Hypothalamus (tissue), 51 donors: ENCODE measurements at places on chromosomes 7 and 10.

DNA sequence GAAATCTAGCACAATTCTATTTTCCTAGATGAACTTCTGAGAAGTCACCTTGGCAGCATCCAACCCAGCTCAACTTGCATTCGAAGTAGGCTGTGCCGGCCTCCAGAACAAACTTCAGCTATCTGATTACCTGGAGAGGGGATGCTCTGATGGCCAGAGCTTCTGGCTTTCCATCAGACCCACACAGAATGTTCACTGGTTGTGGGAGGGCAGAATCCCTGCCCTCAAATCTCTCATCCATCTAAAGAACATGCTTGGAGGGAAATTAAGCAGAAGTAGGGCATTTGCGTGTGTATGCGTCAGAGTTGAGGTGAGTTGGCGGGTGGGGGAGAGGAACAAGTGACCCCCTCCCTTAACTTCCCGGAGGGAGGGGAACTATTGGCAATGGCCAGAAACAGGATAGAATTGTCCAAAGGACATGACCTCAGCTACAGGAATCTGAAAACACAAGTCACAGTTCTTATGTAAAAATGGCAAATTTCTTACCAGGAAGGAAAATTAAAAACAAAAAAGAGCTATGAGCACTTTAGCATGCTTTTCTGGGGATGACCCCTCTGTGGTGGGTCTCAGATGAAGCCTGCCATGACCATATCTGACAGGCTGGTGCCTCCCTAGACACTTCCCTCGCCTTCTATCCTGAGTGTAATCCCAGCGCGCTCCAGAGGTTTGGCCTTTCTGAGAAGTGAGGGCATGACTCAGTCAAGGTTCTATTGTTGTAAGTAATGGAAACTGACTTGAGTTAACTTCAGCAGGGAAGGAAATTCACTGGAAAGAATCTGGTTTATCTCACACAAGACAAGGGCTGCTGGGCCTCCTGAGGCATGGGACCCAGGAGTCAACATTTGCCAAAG is 278.8 kb downstream of the RPS24 start:
- no peak for DNase-seq

DNA sequence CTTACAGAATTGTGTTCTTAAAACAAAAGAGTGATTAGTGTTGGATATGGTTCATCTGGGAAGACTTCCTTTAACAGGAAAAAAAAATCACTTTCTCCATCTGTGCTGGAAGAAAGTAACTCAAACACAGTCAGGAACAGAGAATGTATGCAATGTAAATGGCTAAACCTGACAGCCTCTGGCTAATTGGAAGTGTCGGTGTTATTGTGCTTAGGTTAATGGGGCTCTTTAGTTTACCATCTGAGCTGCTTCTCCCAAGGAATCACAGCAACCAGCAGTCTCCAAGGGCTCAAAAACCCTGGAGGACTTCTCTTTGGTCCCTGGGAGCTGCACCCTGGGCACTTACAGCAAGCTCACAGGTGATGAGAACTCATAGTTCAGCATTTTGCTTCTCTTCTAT is 724.5 kb downstream of the LRMDA start:
- DNase-seq: no peak

GRCh38 chr10:73865459-73866442 is 8.6 kb downstream of the CAMK2G start:
- no peak for DNase-seq

GRCh38 chr10:11113156-11113555 is 95.5 kb downstream of the CELF2 start:
- DNase-seq: no peak

- no peak for DNase-seq
These were observed 185.2 kb upstream of the BMPER start for GRCh38 chr7:33720139-33720538.

DNA sequence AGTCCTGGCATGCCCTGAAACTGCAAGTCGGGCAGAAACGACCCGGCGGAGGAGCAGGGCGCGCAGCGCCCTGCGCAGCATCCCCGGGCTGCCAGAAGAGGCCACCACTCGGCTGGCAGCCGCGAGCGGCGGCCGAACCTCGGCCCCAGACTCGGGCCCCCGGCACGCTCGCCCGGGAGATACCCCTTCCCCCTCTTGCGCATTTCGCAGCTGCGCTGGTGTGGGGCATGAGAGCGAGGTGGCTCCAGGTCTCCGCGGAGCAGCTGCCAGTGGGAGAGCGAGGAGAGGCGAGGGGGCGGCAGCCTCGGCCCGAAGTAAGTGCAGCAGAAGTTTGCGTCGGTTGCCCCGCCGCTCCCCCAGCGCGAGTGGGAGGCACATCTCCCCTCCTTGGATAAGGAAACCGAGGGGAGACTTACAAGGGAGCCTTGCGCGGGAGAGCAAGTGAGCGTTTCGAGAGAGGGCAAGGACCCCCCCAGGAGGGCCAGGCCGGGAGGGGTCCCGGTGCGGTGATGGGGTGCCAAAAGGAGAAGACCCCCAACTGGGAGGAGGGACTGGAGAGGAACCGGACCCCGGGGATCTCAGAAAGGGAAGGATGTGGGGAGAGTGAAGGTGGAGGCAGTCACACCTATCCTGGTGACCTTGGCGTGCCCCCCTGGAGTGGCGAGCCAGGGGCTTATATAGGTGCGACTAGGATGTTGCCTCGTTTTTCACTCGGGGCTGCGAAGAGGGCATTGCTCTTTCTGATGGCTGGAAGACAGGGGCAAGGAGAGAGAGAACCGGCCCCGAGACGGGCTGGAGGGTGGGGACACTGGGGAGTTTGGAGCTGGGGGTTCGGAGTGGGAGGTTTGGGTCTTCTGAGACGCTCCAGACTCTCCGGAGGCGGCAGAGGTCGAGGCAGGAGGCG is 256.3 kb downstream of the OTUD1 start:
- no peak for DNase-seq

DNA sequence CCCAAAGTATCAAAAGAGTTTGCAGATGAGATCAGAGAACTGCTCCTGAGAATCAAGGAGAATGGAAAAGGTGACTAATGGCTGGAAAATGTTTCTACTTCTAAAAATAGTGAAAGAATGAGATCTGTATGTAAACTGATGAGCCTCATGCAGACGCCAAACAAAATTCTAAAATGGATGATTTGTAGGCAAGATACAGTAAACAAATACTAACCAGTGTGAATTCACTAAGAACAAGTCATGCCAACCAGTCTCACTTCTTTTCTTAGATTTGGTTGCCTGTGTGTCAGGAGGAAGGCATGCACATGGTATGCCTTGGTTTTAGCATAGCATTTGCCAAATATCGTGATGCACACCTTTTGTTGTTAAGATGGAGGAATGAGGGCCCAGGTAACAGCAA is 94.9 kb upstream of the PIK3CG start:
- DNase-seq: no peak

- DNase-seq: no peak
These were observed 87.6 kb downstream of the HTR7 start for GRCh38 chr10:90769946-90770841.

DNA sequence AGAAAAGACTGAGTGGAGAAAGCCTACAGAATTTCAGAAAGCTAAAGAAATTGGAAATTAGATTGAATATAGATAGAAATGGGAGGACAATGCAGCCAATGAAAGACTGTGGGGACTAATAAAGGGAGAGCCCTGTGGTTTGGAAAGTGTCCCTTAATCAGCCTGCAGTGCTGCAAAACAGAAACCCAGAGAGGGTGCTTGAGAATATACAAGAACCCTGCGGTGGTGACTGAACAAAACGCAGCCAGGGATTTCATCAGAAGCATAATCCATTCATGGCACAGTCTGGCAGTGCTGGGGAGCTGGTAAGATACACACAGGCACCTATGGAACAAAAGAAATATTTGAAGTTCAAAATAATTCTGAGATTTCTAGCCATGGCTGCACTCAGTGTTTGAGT is 19.1 kb downstream of the CEP41 start:
- DNase-seq: peak; percentile 21

GRCh38 chr10:47042780-47043750 is 131.8 kb downstream of the PTPN20 start:
- DNase-seq: no peak

DNA sequence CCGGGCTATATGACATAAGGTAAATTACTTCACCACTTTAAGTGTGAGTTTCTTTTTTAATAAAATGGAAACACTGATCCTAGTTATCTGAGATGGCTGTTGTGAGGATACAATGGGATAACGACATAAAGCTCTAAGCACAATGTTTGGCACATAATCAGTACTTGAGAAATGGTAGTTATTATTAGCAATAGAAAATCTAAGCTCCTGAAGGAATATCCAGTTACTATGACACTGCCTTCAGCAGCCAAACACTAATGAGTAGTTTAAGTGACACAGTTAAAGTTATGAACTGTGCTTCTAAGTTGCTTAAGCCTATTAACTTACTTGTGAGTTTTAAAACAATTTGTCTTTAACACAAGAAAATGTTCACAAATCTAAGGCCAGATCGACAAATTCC is 96.8 kb downstream of the ELAPOR2 start:
- no peak for DNase-seq

DNA sequence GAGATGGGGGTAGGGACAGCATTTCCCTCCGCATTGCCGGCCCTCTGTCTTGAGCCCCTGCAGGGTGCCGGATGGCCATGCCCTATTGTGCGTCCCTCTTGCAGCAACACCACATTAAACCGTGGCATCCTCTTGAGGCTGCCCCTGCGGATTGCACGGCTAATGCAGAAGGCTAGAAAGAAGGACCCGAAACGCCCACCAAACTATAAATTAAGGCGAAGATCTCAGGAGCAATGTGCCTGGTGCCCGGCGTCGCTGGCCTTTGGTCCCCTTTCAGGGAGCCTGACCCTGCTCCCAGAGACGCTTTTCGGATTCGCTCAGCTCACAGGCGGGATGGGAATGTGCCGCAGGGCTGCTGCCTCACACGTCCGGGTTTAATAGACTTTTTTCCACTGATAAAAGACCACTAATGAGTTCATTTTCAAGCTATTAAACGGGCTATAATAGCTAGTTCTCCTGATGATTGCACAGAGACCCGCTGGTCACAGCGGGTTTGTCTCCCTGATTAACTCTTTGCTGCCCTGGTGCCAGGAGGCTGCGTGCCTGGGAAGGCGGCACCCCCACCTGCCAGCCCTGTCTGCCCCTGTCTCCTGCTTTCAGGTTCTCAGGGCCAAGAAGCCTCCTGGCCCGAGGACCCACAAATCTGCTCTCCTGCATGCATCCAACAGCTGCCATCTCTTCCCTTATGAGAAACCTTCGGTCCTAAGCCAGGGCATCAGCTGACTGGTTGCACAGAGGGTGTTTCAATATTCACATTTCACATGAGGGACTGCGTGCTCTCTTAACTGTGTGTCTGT is 128.3 kb downstream of the ADARB2 start:
- DNase-seq: no peak

DNA sequence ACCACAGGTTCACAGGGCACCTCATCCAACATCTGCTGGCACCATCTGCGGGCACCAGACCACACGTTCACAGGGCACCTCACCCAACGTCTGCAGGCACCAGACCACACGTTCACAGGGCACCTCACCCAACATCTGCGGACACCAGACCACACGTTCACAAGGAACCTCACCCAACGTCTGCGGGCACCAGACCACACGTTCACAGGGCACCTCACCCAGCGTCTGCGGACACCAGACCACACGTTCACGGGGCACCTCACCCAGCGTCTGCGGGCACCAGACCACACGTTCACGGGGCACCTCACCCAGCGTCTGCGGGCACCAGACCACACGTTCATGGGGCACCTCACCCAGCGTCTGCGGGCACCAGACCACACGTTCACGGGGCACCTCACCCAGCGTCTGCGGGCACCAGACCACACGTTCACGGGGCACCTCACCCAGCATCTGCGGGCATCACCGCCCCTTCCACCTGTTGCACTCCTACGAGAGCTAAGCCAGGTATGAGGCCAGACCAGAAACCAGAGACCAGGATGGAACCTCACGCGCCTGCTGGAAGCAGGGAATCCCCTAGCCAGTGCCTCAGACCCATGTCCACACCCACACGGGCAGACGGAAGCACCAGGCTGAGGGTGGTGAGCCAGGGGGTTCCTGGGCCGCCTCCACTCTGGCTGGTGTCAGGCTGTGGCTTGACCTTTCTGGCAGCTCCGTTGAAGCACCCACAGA is 182.8 kb downstream of the MAD1L1 start:
- no peak for DNase-seq

GRCh38 chr7:45872116-45873034 is 507 bp downstream of the CCDC201 start:
- no peak for DNase-seq

DNA sequence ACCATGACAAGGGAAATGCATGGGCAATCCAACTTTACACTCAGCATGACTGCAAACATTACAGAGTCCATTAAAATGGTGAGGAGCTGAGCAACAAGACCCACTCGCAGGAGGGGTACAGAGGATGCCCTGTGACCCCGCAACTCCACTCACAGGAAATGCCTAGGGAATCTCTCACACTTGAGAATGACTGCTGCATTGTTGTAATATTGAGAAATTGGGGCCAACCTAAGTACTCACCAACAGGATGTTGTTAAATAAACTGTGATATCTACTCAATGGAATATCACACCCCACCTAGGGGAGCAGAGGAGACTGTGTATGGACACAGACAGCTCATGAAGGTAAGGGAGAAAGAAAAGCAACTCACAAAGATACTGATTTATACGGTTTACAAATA is 53.4 kb upstream of the CAMK2B start:
- no peak for DNase-seq

DNA sequence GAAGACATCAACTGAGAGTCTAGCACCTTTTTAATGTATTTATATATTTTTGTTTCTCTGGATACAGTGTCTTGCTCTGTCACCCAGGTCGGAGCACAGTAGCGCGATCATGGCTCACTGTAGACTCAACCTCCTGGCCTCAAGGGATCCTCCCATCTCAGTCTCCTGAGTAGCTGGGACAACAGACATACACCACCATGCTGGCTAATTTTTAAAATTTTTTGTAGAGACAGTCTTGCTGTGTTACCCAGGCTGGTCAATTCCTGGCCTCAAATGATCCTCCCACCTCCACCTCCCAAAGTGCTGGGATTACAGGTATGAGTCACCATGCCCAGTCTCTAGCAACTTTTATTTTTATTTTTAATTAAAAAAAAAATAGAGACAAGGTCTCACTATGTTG is 51.4 kb upstream of the ANLN start:
- DNase-seq: no peak

GRCh38 chr7:22332461-22332870 is 24.5 kb downstream of the RAPGEF5 start:
- no peak for DNase-seq

GRCh38 chr10:109866168-109866994 is 56.9 kb downstream of the XPNPEP1 start:
- peak; percentile 19 for DNase-seq

DNA sequence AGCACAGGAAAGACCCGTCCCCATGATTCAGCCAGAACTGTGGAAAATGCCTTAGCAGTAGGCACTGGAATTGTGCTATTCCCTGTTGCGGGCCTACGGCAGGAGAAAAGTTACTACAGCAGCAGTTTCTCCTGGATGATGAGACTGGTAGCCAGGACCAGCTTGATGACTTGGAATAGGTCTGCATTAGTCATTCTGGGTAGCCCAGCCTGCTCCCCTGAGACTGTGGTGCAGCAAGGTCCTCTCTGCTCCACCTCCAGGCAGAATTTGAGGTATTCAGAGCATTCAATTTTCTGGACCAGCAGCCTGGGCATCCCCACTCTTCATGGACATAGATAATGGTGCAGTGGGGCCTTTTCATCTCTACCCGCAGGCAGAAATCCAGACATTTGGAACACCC is 490.0 kb downstream of the SH2D4B start:
- DNase-seq: no peak
